ENCODE measurements at places on chromosomes 1 and 21.
A peak's percentile ranks its signal among the peaks of the same experiment; 100 is the strongest.

- no peak for DNase-seq
Observed at GRCh38 chr1:214967865-214968575, 114.5 kb upstream of the KCNK2 start.

- DNase-seq = no peak
Observed at GRCh38 chr1:30795026-30795425, 37.5 kb upstream of the LAPTM5 start.

- DNase-seq = no peak
Observed at GRCh38 chr1:37250371-37250770, 216.1 kb upstream of the GRIK3 start.

DNA sequence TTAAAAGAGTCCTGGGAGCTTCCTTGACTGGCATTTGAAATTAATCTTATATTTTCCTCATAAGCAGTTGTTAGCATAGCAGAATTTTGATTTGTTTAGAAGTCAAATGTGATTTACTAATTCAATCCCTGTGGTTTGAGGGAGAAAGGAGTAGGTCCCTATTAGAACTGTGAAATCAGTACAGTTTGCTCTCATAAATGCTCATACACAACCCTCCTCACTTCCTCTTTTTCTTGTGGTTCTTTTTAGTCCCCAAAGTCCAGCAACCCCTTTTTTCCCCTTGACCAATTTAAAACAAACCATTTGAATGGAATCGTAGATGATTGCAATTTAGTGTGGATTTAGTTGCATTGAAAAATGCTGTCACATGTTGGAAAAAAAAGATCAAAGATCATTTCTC, 9.2 kb upstream of the IFI44 start:
- peak; percentile 32 for DNase-seq

DNA sequence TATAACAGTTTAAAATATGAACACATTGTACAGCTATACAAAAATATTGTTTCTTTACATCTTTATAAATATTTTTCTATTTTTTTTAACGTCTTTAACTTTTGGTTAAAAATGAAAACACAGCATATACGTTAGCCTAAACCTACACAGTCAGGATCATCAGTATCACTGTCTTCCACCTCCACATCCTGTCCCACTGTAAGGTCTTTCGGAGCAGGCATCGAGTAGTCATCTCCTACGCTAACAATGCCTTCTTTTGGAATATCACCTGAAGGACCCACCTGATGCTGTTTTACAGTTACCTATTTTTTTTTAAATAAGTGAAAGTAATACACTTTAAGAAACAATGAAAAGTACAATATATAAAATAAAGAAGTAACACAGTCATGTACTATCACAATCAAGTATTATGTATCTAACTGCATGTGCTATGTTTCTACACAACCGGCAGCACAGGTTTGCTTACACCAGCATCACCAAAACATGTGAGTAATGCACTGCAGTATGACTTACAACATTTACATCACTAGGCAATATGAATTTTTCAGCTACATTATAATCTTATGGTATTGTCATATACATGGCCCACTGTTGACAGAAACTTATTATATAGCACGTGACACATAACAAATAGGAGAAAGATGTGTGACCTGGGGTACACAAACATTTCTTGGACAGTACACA, 254.4 kb downstream of the AKT3 start:
- no peak for DNase-seq

GRCh38 chr21:29053011-29053553, 20.4 kb downstream of the CCT8 start:
- no peak for DNase-seq

DNA sequence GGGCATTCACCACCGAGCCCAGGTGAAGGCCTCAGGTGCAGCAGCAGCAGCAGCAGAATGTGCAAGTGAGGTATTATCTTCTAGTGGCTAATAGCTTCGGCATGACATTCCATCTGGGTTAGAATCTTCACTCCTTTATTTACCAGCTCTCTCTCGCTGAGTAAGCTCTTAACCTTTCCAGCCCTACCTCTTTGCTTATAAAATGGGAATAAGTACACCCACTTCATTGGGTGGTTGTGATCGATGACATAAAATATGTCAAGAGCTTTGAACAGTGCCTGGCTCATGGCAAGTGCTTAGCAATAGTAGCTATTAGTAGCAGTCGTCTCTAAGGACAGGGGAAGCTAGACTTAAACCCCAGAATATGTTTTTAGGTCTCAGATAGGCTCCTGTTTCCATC, 149.5 kb downstream of the NOS1AP start:
- no peak for DNase-seq

- DNase-seq = no peak
Observed at GRCh38 chr1:119660253-119661083, 12.4 kb upstream of the ZNF697 start.

DNA sequence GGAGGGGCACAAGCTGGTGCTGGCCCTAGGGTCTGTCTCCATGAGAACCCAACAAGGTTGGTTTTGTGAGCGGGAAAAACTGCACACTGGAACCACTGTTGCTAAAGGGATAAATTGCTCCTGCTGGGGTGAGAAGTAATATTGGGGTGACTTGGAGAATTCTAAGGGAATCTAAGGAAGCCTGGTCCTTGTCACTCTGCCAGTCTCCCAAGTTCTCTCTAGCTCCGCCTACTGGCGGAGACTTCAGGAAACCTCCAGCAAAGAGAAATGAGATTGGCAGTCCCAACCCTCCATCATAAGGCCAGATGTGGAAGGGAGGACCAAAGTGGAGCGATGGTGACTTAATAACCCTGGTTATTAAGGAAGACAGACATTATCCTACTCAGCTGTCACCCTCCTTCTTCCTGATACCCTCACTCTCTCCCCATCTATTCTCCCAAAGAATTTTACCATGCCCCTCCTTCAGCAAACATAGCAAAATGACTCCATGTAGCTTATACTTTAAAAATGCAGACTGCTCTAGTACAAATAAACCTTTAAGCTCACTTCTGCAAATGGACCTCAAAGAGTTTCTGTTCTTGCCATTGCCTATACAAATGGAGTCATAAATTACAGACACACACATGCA, 2.7 kb downstream of the LCE1F start:
- DNase-seq = no peak

DNA sequence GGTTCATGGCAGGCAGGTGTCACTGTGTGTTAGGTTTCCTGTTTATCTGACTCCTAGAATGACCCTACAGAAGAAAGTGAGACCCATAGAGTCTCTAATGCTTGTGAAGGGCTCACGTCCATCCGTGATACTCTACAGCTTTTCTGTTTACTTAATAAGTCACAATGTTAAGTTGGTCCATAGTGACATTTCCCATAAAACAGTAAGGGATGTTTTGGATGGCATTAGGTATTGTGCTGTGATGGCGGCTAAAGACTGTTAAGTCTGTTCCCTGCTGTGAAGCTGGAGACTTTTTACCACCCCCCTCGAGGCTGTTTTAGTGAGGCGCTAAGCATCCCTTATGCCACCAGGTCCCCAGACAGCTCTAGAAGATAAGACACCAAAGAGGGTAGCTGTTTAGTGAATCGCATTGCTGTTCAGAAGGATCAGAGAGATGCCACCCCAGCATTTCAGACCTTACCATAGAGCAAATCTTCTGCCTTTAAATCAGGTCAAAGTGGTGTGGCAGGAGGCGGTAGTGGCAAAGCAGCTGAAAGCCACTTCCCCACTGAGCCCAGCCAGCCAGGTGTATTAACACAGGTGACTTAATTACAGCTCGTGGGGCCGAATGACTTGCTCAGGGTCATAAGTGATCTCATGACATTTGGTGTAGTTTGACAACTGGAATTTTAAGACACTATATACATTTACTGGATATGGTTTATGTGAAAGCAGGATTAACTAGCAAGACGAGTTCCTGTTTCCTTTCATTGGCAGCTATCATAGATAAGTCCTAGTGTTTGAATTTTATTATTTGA, 25.0 kb downstream of the SLC37A1 start:
- no peak for DNase-seq

DNA sequence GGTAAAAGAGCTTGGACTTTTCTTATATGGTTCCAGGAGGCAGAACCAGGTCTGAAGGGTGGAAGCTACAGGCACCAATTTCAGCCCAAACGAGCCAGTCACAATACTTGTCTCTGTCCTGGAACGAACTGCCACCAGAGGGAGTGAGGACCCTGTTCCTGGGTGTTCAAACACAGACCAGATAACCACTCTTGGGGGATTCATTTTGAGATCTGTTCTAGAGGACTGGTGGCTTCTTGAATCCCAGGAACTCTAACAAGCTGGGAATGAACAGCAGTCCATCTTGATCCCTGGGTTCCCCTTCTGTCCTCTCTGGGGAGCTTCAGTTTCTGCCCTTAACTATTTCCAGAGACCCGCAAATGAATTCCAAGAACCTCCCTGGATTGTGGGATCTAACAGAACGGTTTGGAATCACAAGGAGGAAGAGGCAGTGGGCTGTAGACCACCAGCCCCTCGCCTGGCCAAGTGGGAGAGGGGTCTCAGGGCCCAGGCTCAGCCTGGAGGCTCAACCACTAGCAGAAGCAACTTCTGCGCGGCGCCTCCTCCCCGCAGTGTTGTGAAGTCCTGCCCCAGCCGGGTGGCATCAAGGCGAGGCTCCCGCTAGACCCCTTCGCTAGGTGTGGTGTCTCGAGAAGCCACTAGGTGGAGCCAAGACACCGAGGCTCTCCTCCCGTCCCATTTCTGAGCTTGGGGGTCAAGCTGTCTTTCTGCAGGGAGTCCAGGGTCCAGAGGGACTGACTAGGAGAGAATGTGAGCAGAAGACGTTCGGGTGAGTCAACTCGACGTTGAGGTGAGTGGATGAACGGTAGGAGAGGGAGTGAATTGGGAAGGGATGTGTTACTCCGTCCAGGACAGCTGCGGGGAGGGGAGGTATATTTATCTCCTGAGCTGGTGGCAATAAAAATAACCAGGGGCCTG, 12.1 kb upstream of the NES start:
- peak; percentile 79 for DNase-seq

GRCh38 chr1:27555700-27556424, 48.1 kb downstream of the AHDC1 start:
- peak; percentile 34 for DNase-seq

DNA sequence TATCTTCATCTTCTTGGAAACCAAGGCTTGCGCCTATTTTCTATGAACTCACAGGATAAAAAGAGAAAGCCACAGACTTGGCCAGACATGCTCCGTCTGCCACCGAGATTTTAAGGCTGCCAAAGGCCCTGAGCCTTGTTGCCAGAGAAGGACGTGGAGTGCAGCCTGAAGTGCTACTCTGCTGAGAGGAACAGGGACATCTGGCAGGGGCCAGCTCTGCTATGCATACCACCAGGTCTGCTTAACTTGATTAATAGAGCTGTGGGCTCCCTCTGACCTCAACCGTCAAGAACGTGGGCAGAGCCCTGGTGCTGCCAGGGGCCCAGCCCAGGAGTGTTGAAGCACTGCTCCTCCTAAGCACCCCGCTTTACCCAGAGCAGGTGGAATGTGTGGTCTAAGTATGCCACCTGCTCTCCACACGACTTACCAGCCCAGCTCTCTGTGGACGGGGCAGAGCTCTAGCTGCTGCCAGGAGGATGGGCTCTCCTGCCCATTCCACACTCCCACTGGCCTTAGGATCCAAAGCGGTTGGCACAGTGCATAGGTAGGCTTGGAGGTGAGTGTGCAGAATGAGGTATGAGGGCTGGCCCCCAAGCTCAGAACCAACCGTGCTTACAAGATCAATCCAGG, 10.6 kb downstream of the HCRTR1 start:
- DNase-seq = no peak

- peak; percentile 95 for DNase-seq
Observed at GRCh38 chr1:172699111-172699510, 40.2 kb downstream of the FASLG start.

DNA sequence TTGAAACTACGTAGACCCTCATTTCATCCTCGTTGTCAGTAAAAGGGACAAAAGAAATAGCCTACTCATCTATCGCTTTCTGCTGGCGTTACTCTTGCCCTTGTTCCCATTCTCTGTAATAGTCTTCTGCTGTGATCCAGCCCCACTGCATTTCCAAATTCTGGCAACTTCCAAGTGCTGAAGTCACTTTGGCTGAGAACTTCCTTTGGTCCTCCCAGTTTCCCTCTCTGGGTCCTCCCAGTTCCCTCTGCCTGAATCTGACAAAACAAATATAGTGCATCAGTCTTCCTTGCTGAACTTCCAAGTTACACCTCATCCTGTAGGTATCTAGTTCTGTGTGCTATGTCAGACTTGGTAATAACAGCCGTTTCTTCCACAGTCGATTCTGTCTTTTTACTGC, 47.0 kb upstream of the PLA2G4A start:
- no peak for DNase-seq

- DNase-seq = no peak
Observed at GRCh38 chr1:30413111-30413440, 310.3 kb downstream of the MATN1 start.

GRCh38 chr1:99652881-99653281, 7.0 kb downstream of the PALMD start:
- DNase-seq = no peak

- peak; percentile 55 for DNase-seq
Observed at GRCh38 chr1:152533327-152533938, 19.2 kb downstream of the CRCT1 start.
